Endodermal cell (in vitro differentiated cells): ENCODE measurements at places on chromosomes 1 and 21.
A peak's percentile ranks its signal among the peaks of the same experiment; 100 is the strongest.

- H3K36me3 ChIP-seq = peaks cover 3% of the 10 kb centered on the region
- no peaks in the 10 kb centered on the region for H3K27me3 ChIP-seq
- peaks cover 5% of the 10 kb centered on the region for H3K4me1 ChIP-seq
Measured at GRCh38 chr1:55049914-55050278, 10.5 kb downstream of the PCSK9 start.

GRCh38 chr1:173477286-173478093, at the start of gene PRDX6:
Gene PRDX6 (plus strand): TSS chr1:173477335. CDS start chr1:173477398, 63 bp downstream.
- H3K4me3 ChIP-seq = peak within 1 kb of the TSS; percentile 96
- peaks cover 50% of the 10 kb centered on the region for H3K36me3 ChIP-seq
- H3K4me1 ChIP-seq = peaks cover 4% of the 10 kb centered on the region
- H3K27me3 ChIP-seq = no peaks in the 10 kb centered on the region

- H3K4me3 ChIP-seq = no peak overlapping the region
- no peaks in the 10 kb centered on the region for H3K36me3 ChIP-seq
- H3K27ac ChIP-seq = no peak overlapping the region
- no peaks in the 10 kb centered on the region for H3K27me3 ChIP-seq
Measured at GRCh38 chr1:236120721-236121153, 21.6 kb upstream of the GPR137B start.

DNA sequence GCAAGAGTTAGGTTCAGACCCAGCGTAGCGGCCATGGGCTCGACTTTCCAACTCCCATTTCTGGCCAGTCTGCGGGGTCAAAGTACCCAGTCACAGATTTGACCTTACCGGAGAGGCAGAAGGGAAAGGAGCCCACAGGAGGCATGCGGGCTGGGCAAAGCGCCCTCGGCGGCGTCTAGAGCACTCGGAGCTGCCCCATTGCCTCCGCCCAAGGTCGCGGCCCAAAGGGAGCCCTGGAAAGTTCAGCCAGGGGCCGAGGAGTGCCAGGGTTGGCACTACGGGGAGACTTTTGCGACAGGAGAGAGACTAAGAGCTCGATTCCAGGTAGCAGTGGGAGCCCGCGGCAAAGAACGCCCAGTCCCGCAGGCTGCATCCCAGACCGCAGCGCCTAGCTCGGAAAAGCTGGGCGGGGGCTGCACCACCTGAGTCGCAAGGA, 896 bp downstream of the KANK4 start:
- H3K4me1 ChIP-seq = no peaks in the 10 kb centered on the region
- DNase-seq = peak; percentile 77
- H3K36me3 ChIP-seq = no peaks in the 10 kb centered on the region
- peak overlapping the region; percentile 74 for H3K4me3 ChIP-seq
- H3K27ac ChIP-seq = no peak overlapping the region
- peaks cover 69% of the 10 kb centered on the region for H3K27me3 ChIP-seq

- H3K4me1 ChIP-seq = peaks cover 3% of the 10 kb centered on the region
- no peaks in the 10 kb centered on the region for H3K27me3 ChIP-seq
- peak; percentile 58 for DNase-seq
- no peaks in the 10 kb centered on the region for H3K36me3 ChIP-seq
- no peak overlapping the region for H3K4me3 ChIP-seq
- no peak overlapping the region for H3K27ac ChIP-seq
Measured at GRCh38 chr1:210360852-210361477, 32.3 kb downstream of the HHAT start.
